NCI-H524 treated with DMSO at 0.1 percent for 48 hours (cell line): ENCODE measurements at places on chromosomes 2 and 18.

- DNase-seq: no peak
Measured at GRCh38 chr2:106843001-106843909, 42.7 kb downstream of the ST6GAL2 start.

GRCh38 chr2:70188460-70188859 is 2.4 kb downstream of the C2orf42 start:
- DNase-seq: no peak

GRCh38 chr2:71850306-71850801 is 297.3 kb downstream of the CYP26B1 start:
- no peak for DNase-seq

GRCh38 chr18:10322004-10322403 is 132.4 kb upstream of the APCDD1 start:
- no peak for DNase-seq

DNA sequence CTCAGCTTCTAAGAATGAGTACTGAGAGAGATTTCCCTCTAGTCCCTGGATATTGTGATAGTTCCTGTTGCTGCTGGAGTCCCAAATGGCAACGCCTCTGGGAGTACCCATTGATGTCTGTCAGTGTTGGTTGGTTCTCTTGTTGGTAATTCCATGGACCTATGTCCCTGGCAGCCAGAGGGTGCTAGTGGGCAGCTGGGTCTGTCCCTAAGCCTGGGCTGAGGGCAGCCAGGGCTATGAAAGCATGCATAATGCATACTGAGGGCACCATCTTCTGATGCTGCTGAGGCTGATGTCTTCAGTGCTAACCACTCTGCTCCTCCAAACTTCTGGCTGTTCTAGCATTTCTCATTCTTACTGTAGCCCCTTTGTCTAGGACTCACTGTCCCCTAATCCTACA is 35.9 kb downstream of the NABP1 start:
- no peak for DNase-seq

DNA sequence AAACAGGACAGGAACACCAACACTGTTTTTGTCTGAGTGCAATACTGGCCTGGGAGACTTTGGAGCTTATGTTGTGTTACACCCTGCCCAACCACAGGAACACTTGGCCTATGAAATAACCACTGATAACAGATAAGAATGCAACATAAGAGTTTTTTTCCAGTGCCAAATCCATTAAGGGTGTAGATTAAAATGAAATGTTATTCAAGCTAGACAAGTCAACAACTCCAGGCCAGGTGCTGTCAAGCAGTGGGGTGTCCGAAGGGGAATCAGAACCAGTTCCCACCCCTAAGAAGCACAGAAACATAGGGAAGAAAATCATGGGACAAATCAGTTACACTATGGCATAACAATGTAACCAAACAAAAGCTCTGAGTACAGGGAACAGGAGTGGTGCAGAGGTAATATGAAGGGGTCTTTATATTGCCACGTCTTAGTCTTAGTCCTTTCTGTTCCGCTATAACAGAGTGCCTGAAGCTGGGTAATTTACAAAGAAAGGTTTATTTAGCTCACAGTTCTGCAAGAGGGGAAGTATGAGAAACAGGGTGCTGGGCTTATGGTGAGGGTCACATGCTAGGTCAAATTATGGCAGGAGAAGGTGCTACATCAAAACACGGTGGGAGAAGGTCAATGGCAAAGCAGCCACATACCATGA is 3.8 kb downstream of the AFG3L2 start:
- DNase-seq: no peak

GRCh38 chr2:85812094-85812735 is 58.4 kb downstream of the ATOH8 start:
- DNase-seq: no peak

- DNase-seq: no peak
Measured at GRCh38 chr2:15693382-15693781, 101.7 kb downstream of the DDX1 start.

DNA sequence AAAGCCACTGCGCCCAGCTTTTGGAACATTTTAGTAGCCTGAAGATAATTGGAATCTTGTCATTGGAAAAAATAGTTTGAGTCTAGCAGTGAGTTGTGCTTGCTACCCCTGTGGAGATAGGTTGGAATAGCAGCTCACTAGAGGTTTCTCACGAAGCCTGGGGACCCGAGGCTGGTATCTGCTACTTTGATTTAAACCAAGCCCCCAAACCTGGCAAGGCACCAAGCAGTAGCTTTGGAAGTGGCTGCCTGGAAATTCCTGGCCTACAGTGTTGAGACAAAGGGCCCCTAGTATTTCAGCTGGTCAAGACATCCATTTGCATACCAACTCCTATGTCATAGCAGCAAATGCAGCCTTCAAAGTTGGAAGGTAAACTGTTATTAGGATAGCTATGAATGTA is 42.1 kb downstream of the NOP58 start:
- DNase-seq: no peak

DNA sequence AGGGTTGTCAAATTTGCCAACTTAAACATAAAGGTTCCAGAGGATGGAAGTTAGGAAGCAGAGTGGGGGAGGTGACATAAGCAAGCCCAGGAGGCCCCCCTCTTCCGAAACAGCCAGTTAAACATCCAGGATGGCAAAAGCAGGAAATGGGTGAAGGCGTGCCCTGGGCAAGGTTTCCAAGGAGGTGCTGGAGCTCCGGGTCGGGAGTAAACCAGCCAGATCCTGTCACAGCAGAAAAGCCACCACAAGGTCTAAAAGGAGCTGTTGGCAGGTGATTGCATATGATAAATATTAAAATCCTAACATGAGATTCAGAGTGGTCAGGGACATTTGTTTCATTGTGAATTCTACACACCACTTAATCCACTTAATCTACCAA is 572.2 kb upstream of the SALL3 start:
- DNase-seq: no peak

DNA sequence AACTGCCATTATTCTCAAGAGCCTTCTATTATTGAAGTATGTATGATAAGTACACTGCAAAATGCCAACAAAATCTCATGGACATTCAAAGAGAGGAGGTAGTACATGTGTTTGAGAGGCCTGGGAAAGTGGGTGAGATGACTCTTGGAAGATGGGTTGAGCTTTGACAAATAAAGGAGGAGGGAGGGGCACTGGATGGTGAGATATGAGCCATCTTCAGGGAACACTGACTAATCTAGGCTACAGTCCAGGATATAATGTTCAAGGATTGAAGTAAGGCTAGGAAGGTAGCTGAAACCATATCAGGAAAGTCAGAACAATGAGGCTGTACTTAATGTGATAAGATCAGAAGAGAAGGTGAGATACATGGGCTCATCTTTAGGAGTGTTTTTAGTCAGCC is 559.7 kb downstream of the ZEB2 start:
- DNase-seq: no peak

GRCh38 chr2:77104554-77104953 is 417.6 kb downstream of the LRRTM4 start:
- DNase-seq: no peak

DNA sequence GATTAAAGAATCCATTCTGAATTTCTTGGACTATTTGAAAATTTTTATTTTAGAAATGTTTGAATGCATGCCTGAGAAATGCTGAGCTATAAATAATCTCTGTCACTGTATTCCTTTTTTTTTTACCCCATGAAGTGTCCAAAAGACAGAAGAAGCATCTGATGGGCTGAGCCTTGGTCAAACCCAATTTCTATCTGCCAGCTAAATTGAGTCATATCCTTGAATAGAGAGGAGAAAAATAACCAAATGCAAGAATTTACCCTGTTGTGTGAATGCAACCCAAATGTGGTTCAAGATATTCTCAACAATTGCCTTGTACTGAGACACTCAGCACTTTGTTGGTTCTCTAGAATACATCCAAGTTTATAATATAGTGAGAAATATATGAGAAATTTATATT is 223.5 kb downstream of the UBE2E3 start:
- DNase-seq: no peak

DNA sequence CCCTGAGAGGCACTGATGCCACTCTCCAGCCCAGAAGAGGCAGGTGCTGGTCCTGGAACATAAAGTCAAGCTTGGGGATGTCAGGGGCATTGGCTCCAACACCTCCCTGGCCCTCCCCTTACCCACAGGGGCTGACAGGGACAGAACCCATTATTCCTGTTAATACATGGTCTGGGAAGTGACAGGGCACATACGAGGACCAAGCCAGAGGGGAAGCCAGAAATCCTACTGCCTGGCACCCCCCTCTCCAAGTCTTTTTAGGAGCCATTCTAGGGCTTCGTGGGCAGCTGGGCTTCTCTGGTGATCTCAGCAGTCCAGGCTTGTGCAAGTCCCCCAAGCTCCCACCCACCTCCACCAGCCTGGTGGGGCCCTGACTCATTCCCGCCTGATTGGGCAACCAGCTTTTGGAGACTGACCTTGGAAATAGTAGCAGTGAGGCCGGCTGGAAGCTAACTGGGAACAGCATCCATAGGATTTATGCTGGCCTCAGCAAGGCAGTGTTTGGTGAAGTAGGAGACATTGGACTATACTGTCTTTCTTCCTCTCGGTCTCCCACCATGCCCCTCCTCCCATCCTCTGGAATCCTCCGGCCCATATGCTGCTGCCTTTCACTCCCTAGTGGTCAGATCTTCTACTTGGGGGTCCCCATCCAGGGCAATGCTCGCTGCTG is 86.4 kb upstream of the HK2 start:
- DNase-seq: no peak

- no peak for DNase-seq
Measured at GRCh38 chr18:44518091-44518615, 162.5 kb upstream of the SETBP1 start.

DNA sequence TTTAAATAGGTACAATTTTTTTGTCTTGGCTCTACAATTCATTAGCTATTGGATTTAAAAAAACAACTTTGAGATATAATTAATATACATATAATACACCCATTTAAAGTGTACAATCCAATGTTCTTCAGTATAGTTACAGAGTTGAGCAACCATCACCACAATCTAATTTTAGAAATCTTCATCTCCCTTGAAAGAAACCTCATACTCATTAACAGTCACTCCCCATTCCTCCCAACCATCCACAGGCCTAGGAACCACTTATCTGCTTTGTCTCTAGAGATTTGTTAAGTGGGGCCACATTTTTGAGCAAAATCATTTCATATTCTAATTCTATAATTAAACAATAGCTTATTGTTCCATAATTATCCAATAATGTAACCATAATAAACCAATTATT is 32.6 kb downstream of the MRPL33 start:
- DNase-seq: no peak

GRCh38 chr2:65429786-65430602 is 2.4 kb downstream of the SPRED2 start:
- peak; percentile 14 for DNase-seq

DNA sequence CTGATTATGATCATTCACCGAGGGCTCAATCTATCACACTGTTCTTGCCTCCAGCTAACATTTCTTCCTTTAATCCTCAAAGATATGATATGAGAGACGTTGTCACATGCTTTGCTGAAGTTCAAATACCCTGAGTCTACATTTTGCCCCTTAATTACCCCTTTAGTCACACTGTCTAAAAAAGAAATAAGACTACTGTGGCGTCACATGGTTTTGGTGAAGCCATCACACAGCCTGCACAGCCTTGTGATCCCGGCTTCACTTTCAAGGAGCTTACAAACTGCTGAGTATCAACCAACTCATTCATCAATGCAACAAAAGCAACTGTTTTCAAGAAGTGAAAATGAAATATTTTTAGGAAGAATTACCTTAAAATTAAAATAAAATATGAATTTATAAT is 31.9 kb upstream of the SOCS6 start:
- no peak for DNase-seq

GRCh38 chr2:127598711-127599110 is 47.2 kb upstream of the GPR17 start:
- no peak for DNase-seq

- DNase-seq: no peak
Measured at GRCh38 chr2:73984203-73984921, at the start of gene TET3. Gene TET3 (plus strand): TSS chr2:73984910. CDS start chr2:73986404, 1,494 bp downstream.

DNA sequence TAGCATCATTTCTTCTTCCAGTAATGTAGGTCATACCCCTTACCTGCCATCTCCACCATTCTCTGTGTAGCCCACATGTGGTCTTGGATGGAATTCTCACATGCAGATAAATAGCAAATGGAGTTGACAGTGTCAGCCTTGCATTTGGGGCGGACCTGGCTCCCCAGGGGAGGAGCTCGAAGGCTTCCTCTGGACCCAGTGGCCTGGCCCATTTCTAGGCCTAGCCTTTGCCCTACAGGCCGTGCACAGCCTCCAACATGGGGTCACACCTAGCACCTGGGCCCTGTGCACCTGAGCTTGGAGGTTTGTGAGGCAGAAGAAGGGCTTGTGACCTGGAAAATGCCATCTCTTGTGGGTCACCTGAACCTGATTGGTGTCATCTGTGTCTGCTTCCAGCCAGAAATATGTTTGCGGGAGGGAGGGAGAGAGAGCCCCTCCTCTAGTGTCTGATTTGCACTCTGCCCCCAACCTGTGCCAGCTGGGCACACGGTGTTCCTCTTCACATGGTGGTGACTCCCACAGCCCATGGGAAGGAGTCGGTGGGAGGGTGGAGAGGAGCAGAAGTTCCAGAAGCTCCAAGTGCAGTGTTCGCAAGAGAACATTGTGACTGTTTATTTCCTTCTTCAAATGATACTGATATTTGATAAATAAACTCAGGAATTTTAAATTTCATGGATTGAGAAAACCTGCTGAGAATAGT is 33.0 kb downstream of the ITGB1BP1 start:
- DNase-seq: no peak

DNA sequence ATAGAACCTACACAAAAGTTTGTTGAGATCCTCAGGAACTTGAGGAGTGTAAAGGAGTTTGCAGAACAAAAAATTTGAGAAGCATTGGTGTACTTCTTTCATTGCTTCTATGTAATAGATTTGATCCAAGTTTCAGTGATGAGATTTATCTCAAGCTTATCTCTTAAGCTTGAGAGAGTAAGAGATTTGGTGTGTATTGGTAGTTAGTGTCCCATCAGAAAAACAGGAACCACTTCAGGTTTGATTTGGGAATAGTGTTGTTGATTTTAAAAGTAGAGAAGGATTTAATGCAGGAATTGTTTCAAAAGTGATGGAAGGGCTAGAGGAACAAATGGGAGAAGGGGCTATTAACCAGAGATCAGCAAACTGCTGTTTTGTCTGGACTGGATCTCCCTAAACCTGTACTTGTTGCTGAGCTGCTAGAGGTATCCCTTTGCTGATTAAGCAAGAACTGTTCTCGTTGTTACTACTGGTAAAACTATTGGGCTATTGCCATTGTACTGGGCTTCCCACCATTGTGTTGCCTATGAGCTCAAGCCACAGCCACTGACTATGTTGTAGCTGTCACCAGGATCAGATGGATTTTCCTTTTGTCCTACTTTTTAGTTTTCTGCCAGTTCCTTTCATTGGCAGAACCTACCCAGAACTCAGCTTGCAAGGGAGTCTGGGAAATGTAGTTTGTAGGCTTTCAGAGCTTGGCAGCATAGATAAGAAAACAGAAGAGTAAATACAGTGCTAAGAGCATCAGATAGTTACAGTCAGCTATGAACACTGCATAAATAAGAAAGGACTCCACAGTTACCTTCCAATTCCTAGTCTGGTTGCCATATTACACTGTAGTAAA is 39.3 kb downstream of the RAB10 start:
- no peak for DNase-seq

GRCh38 chr2:9391961-9392720 is 31.2 kb downstream of the ITGB1BP1 start:
- DNase-seq: no peak
